Germinal center (tissue), 1 donor: ENCODE measurements at places on chromosomes 1 and 21.

DNA sequence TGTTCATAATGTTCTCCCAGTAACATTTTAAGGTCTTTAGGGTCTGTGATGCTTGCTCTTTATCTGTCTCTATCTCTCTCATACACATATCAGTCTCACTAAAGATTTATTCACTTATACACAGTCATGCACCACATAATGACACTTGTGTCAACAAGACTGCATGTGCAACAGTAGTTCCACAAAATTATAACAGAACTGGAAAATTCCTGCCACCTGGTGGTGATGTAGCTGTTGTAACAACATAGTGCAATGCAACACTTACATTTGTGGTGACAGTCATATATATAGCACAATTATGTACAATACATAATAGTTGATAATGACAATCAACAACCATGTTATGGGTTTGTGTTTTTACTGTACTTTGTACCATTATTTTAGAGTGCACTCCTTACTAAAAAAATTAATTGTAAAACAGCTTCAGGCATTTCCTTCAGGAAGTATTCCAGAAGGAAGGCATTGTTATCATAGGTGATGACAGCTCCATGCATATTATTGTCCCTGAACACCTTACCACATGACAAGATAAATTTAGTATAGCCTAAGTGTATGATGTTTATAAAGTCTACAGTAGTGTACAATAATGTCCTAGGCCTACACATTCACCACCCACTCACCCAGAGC lies 8.1 kb downstream of the TDRD5 start:
- no peak for DNase-seq

DNA sequence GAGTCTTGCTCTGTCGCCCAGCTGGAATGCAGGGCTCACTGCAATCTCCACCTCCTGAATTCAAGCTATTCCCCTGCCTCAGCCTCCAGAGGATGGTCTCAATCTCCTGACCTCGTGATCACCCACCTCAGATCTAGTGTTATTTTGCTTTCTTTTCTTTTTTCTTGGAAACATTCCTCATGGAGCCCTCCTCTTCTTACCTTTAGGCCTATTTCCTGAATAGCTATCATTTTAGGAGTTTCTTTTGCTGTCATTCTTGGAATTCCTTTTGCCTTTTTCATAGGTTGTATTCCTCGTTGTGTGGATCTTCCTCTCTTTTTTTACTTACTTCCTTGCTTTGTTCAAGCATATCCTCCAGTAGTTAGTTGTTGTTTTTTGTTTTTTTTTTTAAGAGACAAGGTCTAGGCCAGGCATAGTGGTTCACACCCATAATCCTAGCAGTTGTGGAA lies 173.8 kb downstream of the RASAL2 start:
- no peak for DNase-seq

DNA sequence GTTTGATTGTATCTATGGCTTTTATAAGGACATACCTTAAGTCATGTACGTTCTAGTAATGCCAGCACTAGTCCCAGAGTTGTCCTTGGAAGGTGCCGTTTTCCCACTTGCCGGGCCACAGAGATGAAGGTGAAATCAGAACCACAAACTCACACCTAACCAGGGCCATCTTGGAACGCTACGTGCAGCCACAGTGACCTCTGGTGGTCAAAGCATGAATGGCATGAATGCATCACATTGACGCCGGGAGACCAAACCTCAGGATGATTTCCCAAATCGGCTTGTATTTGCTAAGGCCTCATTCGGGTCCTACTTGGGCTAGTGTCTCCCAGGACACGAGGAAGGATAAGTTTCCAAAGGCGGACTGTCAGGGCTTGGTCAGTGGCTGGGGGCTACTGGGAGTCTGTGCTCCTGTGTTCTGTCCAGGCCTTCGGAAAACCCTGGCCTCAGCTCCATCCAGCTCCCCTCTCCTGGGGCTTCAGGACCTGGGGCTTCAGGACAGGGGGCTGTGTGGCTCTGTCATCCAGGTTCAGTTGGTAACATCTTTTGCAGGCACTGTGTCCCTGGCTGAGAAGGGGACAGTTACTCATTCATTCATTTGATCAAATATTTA lies 260.5 kb downstream of the PRDM2 start:
- DNase-seq, result peak; percentile 66

DNA sequence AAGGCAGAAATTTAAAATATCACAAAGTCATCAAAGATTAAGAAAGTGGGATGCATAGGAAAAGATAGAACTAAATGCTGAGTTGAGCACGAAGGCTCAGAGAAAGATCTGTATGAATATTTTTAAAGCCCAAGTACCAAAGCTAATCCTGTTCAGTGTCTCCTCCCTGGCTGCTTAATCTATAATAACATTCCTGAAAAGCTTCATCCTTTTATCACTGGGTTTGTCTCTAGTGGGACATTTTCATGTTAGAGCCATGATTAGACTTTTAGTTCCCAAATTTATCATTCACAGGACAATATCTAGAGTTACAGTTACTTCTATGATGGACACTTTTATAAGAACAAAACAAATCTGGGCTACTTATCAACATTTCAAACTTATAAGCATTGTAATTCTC lies 38.6 kb downstream of the TNFSF18 start:
- no peak for DNase-seq

DNA sequence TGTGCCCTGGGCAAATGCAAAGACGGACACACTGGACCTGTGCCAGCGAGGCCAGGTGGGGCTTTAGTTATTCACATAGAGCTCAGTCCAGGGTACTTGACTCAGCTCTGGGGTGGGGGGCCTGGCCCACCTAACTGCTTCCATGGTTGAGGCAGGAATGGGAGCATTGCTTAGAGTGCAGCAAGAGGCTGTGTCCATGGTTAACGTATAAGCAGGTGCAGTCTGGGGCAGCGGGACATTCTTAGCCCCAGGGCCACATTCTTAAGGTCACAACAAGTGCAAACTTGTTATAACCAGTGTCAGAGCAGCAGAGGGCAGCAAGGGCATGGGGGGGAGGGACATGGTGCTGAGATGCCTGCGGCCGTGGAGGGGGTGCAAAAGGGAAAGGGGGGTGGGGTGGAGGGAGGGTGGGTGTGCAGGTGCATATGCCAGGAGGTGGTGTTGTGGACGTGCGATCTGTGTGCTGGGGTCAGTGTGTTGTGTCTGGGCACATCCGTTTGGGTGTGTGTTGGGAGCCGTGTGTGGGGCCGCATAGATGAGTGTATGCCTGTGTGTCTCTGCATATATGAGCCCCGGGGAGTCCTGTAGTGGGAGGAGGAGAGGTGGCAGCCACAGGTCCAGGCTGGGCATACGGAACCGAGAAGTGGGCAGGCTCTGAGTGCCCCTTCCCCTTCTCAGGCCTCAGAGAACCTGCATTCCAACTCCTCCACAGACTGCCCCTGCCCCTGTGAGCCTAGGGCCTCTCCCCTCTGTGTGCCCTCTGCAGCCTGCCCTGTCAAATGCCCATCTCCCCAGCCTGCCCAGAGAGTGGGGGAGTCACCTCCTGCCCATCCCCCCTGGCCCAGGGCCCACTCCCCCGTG lies 8.4 kb downstream of the KCNJ10 start:
- DNase-seq, result no peak

DNA sequence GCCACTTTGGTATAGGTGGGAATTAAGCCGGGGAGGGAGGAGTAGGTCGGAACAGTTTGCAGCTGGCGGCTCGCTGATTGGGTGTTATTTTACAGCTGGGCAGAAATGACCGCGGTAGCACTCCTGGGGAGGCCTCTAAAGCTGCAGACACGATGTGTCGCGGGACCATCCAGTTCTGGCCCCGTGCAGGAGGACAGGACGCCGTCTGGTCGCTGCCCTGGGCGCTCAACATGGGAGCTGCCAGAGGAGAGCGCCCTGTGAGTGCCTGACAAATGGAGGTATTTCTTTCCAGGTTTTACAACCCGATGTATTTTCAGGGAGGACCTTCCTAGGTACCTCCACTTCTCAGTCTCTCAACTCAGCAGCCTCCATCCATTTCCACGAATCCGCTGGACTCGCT lies 46.2 kb downstream of the CDC7 start:
- no peak for DNase-seq

GRCh38 chr1:51957618-51958017 lies 32.9 kb downstream of the RAB3B start:
- no peak for DNase-seq

- peak; percentile 46 for DNase-seq
These were observed 28.2 kb downstream of the VAV3 start for GRCh38 chr1:107936498-107937481.

DNA sequence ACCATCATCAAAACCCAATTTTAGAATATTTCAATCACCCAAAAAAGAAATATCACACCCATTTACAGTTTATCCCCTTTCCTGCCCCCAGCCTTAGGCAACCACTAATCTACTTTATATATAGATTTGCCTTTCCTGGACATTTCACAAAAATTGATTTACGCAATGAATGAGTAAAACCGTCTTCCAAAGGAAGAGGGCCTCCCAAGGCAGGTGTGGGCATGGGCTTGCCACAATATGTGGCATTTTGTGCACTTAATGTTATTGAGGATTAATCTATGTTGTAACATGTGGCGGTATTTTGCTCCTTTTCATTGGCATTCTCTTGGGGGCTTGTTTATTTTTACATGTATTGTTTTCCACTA lies 11.8 kb upstream of the BMP8B start:
- DNase-seq, result no peak

DNA sequence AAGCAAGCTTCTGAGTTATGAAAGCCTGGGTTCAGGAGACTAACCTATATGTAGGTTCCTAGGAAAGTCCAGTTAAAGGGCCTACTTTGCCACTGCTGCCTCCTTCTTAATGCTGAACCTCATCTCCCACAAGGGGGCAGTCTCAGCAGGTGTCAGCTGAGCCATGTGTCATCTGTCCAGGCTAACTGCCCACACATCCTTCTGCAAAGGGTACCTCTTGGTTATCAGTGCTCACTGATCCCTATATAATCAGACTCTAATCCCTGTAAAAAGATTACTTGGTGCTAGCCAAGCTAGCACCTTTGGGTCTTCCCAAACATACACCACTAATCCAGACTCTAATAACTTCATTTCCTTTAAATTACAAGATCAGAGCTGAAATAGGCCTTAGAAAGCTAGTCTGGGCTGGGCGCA lies 9.0 kb downstream of the PRDX1 start:
- peak; percentile 33 for DNase-seq

DNA sequence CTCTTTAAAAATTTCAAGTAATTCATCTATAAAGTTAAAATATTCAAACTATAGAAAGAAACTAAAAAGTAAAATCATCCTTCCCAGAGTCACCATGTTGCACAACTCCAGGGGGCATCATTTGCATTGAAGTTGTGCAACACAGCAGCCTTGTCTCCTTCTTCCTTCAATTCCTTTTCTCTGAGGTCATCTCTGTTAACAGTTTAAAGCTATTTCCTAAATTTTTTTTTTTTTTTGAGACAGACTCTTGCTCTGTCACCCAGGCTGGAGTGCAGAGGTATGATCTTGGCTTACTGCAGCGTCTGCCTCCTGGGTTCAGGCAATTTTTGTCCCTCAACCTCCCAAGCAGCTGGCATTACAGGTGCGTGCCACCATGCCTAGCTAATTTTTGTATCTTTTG lies 7.1 kb downstream of the RHBG start:
- no peak for DNase-seq

- DNase-seq, result peak; percentile 14
These were observed 23.2 kb downstream of the LYST start for GRCh38 chr1:235843461-235843961.

DNA sequence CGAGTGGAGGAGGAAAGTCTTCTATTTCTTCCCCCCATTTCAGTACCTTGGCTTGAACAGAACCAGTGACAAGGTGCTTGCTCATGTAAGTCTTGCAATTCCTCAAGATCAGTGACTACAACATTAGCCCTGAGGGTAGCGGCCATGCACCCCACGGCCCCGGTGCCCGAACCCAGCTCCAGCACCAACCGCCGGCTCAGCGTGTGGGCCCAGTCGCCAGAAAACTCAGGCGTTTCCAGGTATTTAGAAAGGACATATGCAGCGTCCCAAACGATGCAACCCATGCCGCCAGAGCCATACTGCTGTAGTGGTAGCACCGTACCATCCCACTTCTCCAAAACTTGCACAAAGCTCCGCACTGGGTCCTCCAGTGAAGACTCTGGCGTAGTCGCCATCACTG lies 11.2 kb upstream of the MANEAL start:
- no peak for DNase-seq

- peak; percentile 70 for DNase-seq
These were observed 39.0 kb upstream of the CADM3 start for GRCh38 chr1:159132271-159132881.

DNA sequence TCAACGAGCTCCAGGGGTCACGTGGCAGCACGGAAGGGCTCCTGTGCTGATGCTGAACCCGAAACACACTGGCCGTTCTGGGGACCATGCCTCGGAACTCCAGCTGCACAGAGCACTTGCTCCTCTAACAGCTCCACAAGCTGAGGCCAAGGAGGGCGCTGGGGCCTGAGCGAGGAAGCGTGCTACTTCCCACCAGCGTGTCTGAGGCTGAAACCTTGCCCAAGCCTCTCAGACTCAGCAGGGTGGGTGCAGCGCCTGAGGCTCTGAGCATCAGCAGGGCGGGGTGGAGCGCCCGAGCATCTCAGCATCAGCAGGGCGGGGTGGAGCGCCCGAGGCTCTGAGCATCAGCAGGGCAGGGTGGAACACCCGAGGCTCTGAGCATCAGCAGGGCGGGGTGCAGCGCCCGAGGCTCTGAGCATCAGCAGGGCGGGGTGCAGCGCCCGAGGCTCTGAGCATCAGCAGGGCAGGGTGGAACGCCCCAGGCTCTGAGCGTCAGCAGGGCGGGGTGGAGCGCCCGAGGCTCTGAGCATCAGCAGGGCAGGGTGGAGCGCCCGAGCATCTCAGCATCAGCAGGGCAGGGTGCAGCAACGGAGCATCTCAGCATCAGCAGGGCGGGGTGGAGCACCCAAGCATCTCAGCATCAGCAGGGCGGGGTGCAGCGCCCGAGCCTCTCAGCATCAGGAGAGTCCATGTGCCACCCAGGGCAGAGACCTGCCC lies 9.6 kb downstream of the WRAP73 start:
- no peak for DNase-seq

- no peak for DNase-seq
These were observed 169.7 kb upstream of the RAB4A start for GRCh38 chr1:229101011-229101871.

DNA sequence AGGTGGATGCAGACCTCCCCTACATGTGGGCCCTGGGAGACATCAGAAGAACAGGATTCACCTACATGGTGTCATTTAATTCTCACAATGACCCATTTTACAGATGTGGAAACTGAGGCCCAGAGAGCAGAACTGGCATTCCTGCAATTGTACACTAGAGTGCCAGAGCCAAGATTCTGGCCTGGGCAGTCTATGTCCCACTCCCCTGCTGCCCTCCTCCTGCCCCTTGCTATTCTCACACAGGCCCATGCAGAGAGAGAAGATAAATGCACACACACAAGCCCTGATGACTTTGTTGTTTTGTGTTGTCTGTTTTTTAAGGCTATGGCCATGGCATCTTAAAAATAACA lies 64.2 kb downstream of the EPHB2 start:
- no peak for DNase-seq

GRCh38 chr1:169041366-169041765 lies 65.1 kb upstream of the ATP1B1 start:
- DNase-seq, result no peak

- DNase-seq, result no peak
These were observed 1882.4 kb downstream of the NCAM2 start for GRCh38 chr21:22880573-22880972.
